T-helper 22 cell (primary cell): ENCODE measurements at places on chromosomes 5 and 9.

GRCh38 chr5:79642210-79642609, 30.0 kb downstream of the TENT2 start:
- no peak for DNase-seq

- no peak for DNase-seq
These were observed 38.6 kb downstream of the SNX18 start for GRCh38 chr5:54556141-54556540.

DNA sequence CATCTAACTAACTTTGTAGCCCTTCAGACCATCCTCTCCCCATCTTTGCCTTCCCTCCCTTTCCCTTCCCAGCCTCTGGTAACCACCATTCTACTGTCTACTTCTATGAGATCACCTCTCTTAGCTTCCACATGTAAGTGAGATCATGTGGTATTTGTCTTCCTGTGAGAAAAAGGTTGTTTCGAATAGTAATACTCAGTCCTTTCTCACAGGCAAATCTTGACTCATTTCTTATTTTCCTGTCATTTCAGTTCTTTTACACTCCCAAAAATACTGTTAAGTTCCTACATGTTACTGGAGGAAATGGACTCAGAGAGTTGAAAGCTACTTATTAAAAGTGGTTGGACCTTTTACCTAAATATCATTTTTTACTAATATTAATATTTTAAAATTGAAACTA, 82.1 kb downstream of the SLF1 start:
- DNase-seq = no peak

DNA sequence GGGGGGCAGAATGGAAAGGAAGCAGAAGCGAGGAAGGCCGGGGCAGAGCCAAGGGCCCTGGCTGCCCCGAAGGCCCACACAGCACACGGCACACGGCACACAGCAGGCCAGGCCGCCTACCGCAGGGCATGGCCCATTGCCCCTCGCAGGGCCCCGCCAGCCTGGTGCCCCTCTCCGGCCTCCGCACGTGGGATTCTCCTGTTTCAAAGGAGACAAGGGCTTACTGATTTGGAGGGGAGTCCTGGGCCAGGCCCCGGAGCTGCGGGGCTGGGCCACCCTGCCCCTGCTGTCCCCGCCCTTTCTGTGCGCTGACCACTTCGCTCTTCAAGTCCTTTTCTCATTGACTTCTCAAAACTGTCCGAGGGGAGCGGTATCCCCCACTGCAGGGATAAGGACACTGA, 7.7 kb upstream of the PHYKPL start:
- DNase-seq = no peak

- no peak for DNase-seq
These were observed 304.1 kb downstream of the ARRDC3 start for GRCh38 chr5:91079037-91079436.

DNA sequence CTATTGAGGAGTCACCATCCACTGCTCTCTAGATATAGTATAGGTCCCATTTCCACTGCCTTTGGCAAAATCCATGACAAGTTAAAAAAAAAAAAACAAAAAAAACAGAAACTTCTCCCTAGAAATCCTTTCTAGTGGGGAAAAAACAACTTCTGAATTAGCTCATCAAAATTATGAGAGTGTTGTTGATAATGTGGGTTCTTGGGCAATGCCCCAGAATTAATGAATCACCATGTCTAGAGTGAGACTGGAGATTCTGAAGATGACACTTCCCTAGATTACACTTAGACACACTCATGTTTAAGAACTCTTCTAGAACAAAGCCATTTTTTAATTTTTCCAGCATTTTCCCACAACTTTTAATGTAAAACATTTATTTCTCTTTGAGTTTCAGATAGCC, 728.0 kb upstream of the C9orf72 start:
- no peak for DNase-seq

DNA sequence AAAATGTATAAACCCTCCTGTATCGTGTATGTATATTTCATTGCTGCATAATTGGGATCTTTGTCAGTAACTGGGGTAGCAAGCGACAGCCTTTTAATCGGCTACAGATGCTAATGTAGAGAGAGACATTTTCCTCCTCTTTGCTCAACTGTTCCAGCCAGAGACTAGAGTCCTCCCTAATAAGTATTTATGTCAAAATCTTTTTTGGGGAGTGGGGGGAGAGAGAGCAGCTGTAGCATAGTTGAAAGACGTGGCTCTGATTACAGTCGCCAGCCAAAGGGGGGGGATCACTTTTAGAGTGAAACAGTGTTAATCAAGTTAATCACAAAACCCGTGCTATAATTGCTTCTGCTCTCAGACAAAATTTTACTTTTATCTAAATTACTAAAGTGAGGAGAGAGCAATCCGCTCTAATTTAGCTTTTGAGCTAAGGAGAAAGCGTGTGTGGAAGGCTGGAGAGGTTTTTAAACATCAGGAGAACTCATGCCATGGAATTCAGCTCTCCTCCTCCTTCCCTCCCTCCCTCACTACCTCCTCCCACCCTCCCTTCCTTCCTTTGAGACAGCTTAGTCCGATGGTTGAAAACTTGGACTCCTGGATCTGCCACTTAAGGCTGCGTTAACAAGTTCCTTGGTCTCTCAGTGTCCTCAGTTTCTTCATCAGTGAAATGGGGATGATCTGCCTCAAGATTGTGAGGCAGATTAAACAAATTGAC, 87.3 kb upstream of the ZNF618 start:
- DNase-seq = no peak

GRCh38 chr9:2675834-2676233, 41.5 kb upstream of the KCNV2 start:
- DNase-seq = no peak

DNA sequence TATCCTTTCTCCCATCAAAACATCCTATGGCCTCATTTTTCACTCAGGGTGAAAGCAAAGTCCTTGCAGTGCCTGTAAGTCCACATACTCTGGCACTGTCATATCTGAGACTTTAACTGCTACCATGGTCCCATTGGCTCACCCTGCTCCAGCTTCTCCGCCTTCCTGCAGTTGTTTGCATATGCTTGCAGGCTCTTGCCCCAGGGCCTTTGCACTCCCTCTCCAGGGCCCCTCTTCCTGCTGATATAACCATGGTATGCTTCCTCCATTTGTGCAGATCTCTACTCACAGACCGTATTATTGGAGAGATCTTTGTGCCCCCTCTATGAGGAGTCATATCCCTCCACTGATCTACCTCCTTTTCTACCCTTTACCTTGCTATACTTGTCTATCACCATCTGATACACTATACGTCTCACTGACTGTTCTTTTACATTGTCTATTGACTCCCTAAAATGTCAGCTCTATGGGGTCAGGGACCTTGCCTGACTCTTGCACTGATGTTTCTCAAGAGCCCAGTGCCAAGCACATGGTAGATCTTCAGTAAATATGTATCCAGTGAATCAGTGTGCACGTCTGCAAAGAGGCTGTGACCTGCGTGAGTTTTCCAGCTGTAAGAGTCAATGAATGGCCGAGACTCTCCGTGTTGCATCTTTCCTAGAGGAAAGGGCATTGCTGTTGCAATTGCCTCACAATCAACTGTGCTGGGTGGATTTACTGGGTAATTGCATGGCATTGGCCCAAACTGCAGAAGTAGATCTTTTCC, 81.7 kb upstream of the CPEB4 start:
- DNase-seq = no peak

DNA sequence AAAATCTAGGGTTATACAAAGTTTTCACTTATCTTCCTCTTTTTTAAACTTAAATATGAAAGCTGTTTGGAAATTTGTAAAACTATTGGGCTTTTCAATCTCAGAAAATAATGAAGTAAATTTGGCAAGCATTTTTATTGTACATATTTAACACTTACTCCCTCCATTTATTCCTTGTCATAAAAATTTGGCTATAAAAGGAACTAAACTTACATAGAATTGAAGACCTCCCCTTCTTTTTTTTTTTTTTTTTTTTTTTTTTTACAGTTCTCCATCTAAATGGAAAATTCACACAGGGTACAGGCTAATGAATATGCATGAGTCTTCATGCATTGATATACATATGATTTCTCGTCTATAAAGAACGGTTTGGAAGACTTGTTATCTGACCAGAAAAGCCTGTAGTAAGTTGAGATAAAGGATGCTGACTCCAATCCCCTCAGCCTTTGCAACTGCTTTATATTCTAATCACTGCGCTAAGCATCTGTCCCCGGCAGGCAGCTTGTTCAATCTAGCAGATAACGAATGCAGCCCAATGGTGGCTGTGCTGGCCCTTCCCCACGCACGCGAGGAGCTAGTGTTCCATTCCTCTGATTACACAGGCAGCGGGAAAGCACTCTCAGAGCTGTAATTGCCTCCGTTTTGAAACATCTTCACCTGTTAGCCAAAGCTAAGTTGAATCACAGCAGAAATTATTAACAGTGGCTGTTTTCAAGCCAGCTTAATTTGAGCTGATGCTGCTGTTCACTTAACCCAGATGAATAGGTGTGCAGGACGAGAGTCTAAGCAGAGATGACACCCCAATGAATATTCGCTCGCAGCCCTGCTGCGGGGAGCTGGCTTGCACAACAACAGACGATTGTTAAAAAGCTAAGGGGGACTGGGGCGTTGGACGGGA, 453.8 kb upstream of the ZNF608 start:
- DNase-seq = no peak

GRCh38 chr5:176420972-176421544, 4.7 kb upstream of the CLTB start:
- no peak for DNase-seq

- DNase-seq = no peak
These were observed 157.5 kb upstream of the IER5L start for GRCh38 chr9:129335464-129336129.

- DNase-seq = peak; percentile 48
These were observed 560 bp downstream of the DOCK2 start for GRCh38 chr5:169637549-169638121.
